Brain (organoid and tissue), 16 donors: ENCODE measurements at places on chromosomes 11 and 22. TPM values are rescaled to one million over a fixed set of nuclear protein-coding genes. Genes with fewer than 3 reads are reported as not detected.

OTUB1 gene
- polyA plus RNA-seq: 215 TPM

DNA sequence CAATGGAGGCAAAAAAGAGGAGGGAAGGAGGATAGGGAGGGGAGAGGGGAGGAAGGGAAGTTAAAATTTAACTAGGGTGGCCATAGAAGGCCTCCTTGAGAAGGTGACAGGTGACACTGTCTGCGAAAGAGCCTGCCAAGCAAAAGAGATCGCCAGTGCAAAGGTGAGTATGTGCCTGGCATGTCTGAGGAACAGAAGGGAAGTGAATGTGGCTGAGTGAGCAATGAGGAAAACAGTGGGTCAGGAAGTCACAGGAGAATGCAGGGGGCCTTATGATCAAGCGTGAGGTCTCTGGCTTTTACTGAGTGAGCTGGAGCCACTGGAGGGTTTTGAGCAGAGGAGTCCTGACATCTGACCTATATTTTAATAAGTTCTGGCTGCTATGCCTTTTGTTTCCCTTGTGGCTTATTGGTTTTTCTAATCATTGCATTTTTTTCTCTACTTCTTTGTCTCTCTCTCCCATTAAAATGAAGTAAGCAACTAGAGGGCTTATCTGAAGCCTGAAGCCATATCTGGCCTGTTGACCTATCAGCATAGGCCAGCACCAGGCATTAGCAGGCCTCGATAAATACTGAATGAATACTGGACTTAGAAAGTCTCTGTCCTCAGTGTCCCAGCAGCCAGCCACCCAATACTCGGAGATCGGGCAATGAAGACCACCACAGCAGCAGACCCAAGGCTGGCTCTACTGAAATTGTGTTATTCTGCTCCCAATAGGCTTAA lies 5.6 kb downstream of the AP1B1 start:
- no peak for DNase-seq

DNA sequence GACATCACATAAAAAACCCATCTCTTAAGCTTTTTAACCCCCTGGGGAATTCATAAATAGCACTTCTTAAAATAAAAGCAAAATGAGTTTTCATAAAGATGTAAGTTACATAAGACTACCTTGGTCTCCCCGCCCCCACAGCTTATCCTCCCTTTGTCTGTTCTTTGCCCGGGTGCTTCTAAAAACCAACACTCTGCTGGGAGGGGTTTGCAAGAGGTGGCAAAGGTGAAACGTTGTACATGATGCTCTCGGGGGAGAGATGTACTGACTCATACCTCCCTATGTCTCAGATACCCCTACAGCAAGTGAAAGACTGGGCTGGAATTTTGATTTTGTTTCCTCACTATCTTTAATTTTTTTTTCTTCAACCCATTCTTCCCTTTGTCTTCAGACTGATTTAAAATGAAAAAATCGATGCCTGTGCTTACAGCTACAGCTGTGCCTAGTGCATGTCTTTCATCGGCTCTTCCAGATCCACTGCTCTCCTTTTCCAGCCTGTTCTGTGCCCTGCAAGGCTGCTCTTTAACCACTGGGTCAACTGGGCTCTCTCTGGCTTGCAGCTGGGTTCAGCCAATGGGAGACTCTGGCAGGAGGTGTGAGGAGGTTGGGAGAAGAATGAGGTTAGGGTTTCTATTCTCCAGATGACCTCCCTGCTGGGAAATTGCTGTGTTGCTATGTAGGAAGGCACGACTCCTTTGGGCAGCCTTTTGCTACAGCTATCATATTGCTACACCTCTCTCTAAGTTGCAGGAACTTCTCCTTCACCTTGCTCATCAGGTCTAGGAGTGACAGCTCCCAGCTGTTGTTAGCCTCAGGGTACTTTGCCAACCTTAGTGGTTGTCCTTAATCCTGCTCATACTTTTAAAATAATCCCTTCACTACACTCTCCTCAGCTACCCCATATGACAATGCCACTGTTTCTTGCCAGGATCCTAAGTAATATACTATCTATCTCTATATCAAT lies 266.5 kb downstream of the TENM4 start:
- DNase-seq: no peak

NRXN2 gene
- polyA plus RNA-seq: 117 TPM

CCDC15 gene
- 2.3 TPM for polyA plus RNA-seq
